Adipocyte (in vitro differentiated cells): ENCODE measurements at places on chromosomes 11 and 22.

- no peak for DNase-seq
These were observed 11.8 kb downstream of the SYTL2 start for GRCh38 chr11:85799142-85799541.

GRCh38 chr22:42396621-42397331 is 35.4 kb downstream of the NFAM1 start:
- no peak for DNase-seq

GRCh38 chr11:94775567-94776327 is 7.6 kb downstream of the AMOTL1 start:
- no peak for DNase-seq

DNA sequence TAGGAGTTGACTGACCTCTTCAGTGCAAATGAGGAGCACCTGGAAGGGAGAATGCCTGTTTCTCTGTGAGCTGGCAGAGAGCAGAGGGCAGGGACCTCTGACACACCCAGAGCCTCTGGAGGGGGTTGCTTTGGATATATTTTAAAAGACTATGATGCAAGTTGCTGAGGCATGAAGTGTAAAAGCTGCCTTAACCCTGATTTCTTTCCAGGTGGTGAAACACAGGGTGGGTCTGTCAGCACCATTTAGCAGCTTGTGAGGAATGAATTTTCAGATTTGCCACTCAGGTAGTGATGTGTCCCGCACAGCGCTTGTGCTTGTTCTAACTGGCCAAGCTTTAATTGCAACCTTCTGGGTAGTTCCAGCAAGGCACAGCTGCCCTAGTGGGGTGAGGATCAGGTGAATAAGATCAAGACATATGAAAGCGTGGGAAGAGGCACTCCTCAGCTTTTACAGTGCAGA is 90.2 kb downstream of the SWAP70 start:
- peak; percentile 28 for DNase-seq

GRCh38 chr11:2548596-2548995 is 103.8 kb downstream of the KCNQ1 start:
- no peak for DNase-seq

DNA sequence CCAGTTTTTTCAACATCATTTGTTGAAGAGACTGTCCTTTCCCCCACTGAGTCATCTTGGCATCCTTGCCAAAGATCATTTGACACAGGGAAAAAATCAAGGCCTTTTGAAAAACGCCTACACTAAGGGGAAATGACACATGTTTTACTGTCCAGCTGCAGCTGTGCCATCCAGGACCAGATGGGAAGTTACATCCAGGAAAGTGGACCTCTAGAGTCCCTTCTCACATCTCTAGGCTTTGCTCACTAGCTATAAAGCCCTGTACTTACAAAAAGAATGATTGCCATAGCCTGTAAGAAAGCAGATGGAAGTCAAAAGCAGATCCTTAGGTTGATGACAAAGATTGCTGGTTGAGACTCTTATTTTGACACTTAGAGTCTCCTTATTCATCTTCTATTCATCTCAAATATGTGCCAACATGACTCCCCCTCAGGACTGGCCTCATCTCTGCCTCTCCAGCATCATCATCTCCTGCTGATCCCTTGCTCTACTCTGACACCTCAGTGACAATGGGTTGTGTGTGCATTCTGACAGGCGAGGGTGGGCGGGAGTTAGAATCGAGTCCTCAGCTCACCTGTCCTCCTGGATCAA is 22.8 kb downstream of the OSBP2 start:
- DNase-seq, result peak; percentile 53

DNA sequence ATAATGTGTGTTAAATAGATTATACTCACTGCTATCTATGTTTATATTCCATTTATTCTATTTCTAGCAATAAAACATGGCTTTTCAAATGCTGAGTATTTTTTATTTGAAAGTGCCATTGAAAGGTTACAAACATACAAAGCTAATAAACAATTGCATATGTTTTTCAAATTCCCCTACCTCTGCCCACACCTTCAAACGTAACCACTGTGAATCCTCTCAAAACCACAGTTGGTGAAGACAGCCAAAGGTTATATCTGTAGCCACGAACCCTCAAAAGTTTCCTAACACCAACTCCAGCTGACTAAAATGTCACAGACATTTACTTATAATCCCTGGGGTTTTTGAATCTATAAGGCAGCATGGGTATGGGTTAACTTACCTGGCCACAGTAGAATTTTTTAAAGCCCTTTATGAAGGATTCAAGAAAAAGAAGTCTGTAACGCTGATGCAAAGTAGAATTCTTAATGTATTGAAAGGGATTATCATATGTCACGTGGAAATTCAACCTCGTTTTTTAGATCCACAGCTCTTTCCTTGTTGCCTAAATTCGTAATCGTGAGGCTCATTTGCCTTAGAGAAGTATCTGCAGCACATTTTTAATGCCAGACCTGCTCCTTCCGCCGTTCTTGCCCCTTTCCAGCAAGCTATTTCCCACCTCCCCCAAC is 122.5 kb upstream of the ZC3H12C start:
- DNase-seq, result no peak

DNA sequence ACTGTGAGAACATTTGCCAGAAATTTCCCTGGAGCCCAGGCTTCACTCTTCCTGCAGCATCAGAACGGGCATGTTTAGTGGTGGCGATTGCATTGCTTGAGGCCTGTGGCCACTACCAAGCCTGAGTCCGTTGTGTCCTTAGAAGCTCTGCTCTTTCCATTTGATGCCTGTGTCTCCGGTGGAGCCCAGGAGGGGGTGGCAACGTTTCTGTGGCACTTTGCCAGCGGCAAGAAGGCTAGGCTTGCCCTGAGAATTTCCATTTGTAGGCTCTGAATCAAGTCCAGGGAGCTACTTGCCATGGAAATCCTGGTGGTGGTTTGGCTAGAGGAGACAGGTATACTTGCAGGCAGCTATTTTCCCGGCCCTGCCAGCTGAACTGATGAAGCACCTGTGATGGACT is 47.1 kb downstream of the ADAMTS8 start:
- no peak for DNase-seq

GRCh38 chr11:859394-860131 is 16.9 kb downstream of the TSPAN4 start:
- DNase-seq, result peak; percentile 74

DNA sequence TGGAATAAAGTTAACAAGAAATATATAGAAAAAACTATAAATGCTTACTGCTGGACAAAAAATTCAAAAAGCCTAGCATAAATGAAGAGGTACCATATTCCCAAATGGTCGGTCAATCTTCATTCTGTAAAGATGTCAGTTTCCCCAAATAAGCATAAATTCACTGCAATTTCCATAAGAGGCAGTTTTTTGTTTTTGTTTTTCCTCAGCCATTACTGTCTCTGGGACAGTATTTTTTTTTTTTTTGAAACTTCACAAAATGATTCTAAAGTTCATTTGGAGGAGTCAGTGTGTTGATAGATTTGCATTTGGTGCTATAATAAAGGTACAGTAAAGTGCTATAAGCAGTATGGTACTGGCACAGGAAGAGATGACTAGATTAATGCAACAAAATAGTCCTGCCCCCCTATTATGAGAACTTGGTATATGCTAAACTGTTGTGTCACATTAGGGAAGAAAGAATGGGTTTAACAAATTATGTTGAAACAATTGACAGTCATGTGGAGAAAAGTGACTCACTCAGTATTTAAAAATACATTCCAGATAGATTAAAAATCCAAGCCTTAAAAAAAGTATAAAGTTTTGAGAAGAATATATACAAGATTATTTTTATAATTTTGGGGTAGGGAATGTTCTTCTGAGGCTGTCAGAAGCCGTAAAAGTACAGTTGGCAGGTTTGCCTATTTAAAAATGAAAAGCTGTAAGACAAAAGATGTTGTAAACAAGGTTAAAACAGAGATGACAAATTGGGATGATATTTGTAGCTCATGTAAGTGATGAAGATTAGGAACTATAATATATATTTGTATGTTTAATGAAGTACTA is 2.6 kb upstream of the FTH1 start:
- DNase-seq, result peak; percentile 90

DNA sequence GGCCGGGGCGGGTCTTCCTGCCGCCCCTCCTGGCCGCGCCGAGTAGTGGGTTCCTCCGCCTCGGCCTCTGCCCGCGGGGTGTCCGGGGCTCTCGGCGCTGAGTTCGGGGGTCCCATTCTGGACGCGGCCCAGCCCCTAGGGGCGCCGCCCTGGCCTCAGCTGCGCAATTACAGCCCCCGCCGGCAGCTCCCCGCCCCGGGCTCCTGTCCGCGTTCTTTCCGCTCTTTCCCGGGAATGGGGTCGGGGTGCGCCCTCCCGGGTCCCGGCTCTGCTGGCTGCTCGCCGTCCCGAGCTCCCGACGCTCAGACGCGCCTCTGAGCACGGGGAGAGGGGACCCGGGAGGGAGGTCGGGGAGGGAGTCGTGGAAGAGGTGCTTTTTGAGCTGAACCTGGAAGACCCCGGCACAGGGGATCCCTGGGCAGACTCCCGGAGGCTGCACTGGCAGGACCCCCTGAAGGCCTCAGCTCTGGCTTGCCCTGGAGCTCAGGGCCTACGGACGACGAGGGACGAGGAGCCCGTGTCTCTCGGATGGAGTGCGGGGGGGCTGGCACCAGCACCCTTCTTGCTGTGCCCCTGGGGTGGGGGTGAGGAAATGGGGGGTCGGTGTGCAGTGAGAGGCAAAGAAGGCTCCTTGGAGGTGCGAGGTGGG is 558 bp downstream of the TSPAN4 start:
- peak; percentile 54 for DNase-seq

DNA sequence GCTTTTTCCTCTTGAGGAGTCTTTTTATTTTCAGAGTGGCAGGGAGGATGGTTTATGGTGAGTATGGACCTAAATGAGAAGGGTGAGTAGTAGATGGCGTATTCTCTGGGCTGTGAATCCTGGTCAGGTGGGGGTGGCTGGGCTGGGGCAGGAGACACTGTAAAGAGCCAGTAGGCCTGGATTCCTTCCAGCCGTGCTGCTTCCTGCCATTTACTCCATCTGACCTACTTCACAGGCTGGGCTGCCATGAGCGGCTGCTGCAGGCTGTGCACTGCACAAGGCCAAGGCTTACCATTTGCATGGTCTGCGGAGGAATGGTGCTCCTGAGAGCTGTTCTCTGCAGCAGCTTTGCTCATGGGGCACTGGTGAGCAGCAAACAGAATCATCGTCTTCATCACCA is 297.6 kb downstream of the KIRREL3 start:
- DNase-seq, result no peak

- DNase-seq, result no peak
These were observed 138.1 kb downstream of the MAML2 start for GRCh38 chr11:96204721-96205459.
